ENCODE measurements at places on chromosomes 7 and 10.

GRCh38 chr7:54817152-54817551 is 58.1 kb upstream of the SEC61G start:
- no peak for DNase-seq

- no peak for DNase-seq
These were observed 64.2 kb upstream of the DDC start for GRCh38 chr7:50629238-50629901.

DNA sequence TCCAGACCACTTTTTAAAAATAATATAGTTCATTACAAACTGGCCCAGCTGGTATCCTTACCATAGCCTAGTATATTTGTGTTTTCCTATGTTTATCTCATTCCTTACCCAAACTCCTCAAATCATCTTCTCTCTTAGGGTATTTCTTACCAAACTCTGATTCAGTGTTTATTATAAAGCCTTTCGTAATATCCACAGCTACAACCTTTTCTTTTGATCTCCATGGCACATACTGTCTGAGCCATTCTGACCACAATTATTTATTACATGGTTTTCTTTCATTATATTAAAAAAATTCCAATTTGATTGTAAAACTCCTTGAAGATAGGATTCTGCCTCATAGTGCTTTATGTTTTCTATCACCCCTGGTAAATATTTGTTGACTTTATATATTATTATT is 94.2 kb downstream of the LRMDA start:
- DNase-seq: no peak

GRCh38 chr7:112868609-112869008 is 78.4 kb upstream of the TMEM168 start:
- DNase-seq: no peak

- DNase-seq: no peak
These were observed 595.0 kb downstream of the GRM8 start for GRCh38 chr7:126657599-126658358.

GRCh38 chr10:108036265-108036664 is 871.8 kb upstream of the SORCS1 start:
- no peak for DNase-seq

All from amniotic stem cell (primary cell).